ENCODE measurements at places on chromosomes 4 and X.

DNA sequence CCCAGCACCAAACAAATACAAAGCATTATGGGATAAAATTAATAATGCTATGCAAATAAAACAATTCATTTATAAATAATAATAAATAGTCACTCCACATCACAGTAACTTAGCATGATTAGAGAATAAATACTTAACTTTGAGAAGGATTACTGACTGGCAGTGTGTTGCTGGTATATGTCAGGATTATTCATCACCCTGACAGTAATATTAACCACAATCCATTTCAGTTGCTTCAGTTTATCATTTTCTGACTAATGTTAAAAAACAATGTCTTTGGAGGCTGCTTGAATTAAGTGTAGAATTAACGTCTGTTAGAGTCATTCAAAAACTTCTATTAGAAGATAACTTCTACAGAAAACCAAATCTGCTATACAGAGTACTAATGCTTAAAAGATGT lies 124.1 kb upstream of the MAB21L2 start:
- no peak for DNase-seq

- DNase-seq = no peak
Measured at GRCh38 chrX:103941201-103941975, 21.0 kb upstream of the TMSB15B start.

DNA sequence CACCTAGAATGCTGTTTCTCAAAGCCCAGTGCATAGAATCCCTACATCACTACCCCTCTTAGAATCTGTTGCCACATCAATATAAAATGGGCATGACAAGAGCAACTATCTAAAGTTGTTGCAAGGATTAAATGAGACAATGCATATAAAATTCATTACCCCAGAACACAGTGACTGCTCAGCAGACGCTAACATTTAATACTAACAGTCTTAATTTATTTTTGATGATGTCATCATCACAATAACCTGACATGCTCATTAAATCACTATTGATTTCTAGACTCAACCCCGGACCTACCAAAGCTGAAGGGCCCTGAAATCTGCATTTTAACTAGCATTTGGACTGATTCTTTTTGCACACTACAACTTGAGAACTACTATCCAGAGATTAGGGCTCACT lies 3.9 kb downstream of the ARSJ start:
- DNase-seq = no peak

DNA sequence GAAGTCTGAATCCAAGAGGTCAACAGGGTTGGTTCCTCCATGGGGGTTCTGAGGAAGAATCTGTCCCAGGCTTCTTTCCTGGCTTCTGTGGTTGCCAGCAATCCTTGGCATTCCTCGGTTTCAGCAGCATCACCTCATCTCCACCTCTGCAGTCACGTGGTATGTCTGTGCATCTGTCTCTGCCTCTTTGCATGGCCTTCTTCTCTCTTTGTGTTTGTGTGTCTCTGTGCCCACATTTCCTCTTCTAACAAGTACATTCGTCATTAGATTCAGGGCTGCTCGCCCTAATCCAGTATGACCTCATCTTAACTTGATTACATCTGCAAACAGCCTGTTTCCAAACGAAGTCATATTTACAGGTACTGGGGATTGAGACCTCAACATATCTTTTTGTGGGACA lies 114.0 kb downstream of the BCOR start:
- DNase-seq = no peak

- no peak for DNase-seq
Measured at GRCh38 chr4:89216422-89216821, 91.2 kb downstream of the GPRIN3 start.

All from activated gamma-delta T cell treated with Interleukin-2 at 50 U/mL for 16 hours (primary cell).